ENCODE measurements at places on chromosomes 1 and 21.

DNA sequence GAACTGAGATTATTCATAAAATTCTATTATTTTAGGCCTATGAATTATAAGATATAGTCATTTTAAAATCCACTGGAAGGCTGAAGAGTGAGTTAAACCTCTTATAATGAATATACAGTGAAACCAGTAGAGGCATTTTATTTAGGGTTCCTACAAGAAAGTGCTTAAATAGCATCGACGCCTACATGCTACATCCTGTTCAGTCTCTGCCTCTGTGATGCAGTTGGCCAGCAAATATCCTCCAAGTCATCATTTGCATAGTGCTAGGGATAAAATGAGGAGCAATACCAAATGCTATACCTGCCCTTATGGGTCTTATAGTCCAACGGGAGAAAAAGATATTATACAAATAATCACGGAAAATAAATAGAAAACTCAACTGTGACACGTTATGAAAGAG lies 59.6 kb downstream of the EDEM3 start:
- DNase-seq: no peak

DNA sequence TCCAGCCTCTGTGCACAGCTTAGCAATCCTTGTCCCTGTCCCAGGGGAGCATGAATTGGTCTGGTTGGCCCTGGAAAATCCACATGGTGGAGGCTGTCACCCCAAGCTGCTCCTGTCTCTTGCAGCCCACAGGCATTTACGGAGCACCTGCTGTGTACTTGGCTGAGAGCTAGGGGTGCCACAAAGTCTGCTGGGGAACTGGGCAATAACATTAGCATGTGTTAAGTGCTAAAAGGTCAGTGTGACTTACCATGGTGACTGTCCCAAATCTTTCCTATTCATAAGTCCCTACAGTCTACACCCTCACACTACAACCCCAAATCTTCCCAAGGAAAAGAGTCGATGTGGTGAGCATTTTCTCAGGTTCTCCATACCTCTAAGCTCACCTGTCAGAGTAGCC lies 53.6 kb upstream of the ARTN start:
- no peak for DNase-seq

GRCh38 chr1:116819081-116819480 lies 64.9 kb downstream of the CD2 start:
- DNase-seq: no peak

DNA sequence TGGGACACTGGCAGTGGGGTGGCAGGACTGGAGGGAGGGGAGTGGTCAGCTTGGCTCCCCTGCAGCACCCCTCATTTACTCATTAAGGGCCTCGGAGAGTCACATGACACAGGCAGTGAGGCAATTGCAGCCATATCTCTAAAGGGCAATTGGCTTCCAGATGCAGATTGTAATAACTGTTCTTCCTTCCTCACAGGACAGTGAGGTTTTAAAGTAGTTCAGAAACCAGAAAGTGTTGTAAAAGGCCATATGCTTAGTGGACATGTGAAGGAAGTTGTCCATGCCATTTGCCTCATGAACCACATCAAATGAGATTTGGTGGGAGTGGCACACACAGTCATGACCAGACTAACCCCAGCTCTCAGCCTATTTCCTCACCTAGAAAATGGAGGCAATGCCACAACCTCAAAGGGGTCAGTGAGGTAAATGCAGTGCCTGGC lies 11.1 kb downstream of the MTX1 start:
- DNase-seq: no peak

DNA sequence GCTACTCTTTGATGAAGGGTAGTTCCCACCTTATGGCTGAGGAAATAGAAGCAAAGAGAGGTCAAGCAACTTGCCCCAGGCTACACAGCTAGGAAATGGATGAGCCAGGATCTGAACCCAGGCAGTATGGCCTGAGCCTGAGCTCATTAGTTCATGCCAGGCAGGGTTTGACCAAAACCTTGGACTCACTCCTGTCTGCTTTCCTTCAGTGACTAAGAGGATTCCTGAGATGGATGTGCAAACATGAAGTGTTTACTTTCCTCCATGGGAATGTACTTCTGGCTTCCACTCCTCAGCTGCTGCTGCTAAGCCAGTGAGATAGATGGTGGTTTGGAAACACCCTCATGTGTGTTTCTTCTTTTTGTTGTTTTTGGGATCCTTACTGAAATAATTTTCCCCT lies 35.1 kb upstream of the ERRFI1 start:
- no peak for DNase-seq

- no peak for DNase-seq
These were observed 24.3 kb upstream of the IKBKE start for GRCh38 chr1:206445911-206446356.
